ENCODE measurements at places on chromosomes 6 and 20.

GRCh38 chr20:64080013-64080812 is at the start of gene OPRL1:
Gene OPRL1, plus strand, starts transcription at chr20:64080082. Its CDS starts 12,639 bp downstream, at chr20:64092721.
- no peak for DNase-seq

DNA sequence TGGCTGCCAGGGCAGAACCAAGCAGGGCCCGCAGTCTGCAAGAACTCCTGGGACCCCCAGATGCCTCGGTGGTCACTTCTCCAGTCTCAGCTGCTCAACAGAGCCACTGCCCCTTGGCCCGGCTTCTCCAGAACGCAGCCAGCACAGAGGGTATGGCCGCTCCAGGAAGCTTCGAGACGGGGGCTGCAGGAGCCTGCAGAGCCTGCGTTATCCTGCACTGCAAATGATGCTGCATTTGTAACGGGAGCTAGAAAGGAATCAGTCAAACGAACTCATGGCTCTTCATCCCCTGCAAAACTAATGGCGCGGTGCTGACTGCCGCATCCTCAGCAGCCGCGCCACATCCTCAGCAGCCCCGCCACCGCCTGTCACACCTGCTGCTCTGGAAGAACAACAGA is 254.9 kb downstream of the TAF4 start:
- DNase-seq: no peak

DNA sequence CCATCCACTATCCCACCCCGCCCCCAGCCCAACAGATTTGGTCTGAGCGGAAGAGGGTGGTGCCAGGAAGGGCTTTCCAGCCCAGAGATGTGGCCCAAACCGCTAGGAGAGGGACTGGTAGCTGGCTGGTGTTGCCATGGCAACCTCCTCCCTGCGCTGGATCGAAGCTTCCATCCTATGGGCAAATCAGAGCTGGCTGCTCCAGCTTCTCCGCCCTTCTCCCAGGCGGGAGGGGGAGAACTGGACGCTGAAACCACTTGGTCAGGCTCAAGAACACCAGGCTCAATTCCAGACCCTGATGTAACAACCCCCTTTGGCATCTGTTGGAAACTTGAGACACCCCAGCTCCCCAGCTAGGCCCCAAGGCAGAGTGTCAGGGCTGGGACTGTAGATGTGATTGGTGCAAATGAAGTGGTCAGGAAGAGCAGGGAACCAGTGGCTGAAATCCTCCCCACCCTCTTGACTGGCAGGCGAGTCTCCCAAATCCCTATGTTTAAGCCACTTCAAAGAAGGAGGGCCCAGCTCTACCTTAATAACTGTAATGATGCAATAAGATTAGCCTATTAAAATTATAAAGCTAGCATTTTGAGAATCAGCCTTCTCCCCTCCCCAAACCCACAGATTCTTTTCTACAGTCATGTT is 4.2 kb downstream of the RIMS4 start:
- peak; percentile 84 for DNase-seq

GRCh38 chr6:168182908-168183612 is 104.0 kb upstream of the FRMD1 start:
- DNase-seq: no peak

GRCh38 chr6:56699066-56699654 is 56.5 kb upstream of the DST start:
- peak; percentile 32 for DNase-seq
